ENCODE measurements at places on chromosomes 1 and 21.

- no peak for DNase-seq
- no peaks in the 10 kb centered on the region for H3K4me1 ChIP-seq
- H3K27me3 ChIP-seq: peaks cover 17% of the 10 kb centered on the region
- H3K4me3 ChIP-seq: no peak overlapping the region
- H3K27ac ChIP-seq: no peak overlapping the region
- H3K36me3 ChIP-seq: no peaks in the 10 kb centered on the region
These were observed 20.6 kb upstream of the PRELP start for GRCh38 chr1:203454986-203455471.

DNA sequence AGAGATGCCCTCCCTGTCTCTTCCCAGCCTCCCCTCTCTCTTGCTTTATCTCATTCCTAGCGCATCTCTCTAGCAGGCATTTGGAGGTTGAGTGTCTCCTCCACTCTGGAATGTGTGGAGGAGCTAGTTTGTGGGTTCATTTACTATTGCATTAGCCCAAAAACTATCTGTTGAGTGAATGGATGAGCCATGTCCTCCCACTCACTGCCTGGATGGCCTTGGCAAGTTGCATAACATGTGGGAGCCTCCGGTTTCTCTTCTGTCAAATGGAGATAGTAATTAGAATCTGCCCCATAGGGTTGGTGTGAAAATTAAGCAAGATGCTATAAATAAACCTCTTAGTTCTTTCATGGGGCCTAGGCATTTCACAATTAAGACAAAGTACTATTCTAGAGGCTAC, 181.8 kb downstream of the KAZN start:
- H3K4me1 ChIP-seq: no peaks in the 10 kb centered on the region
- H3K36me3 ChIP-seq: no peaks in the 10 kb centered on the region
- H3K27me3 ChIP-seq: peaks cover 1% of the 10 kb centered on the region
- no peak for DNase-seq

GRCh38 chr1:53310847-53311681, 16.8 kb downstream of the LRP8 start:
- peaks cover 23% of the 10 kb centered on the region for H3K36me3 ChIP-seq
- H3K27ac ChIP-seq: no peak overlapping the region
- no peak for DNase-seq
- H3K27me3 ChIP-seq: no peaks in the 10 kb centered on the region
- no peak overlapping the region for H3K4me3 ChIP-seq

DNA sequence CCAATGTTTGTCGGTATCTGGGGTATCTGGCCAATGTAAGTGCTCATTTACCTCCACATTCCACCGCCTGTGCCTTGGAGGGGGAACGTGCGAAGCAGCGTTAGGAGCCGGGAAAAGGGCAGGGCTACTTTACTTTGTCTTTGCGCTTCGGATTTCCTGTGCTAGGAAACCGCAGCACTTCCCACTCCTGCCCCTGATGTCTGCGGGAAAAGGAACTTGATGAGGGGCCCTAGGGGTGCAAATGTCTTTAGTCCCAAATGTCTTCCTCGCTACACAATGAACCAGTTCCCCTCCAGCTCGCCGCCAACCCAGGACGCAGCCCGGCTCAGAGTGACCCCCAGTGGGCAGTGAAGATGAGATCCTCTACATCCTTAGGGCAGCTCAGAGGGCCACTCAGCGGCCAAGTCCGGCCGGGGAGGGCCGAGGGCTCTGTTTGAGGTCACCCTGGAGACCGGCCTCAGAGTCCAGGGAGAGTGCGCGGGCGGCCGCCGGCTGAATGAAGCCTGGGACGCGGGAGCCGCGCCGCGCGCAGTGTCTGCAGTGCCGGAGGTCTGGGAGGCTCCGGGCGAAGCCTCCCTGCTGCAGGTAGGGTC, at the start of gene DYNLT5:
Gene DYNLT5 (plus strand): TSS at position 460 of the 593 bp plus-strand sequence. CDS start 2,200 bp downstream, outside the sequence.
- peak within 1 kb of the TSS; percentile 48 for H3K4me3 ChIP-seq
- no peak within 1 kb of the TSS for H3K27ac ChIP-seq
- DNase-seq: no peak
- H3K36me3 ChIP-seq: no peaks in the 10 kb centered on the region

DNA sequence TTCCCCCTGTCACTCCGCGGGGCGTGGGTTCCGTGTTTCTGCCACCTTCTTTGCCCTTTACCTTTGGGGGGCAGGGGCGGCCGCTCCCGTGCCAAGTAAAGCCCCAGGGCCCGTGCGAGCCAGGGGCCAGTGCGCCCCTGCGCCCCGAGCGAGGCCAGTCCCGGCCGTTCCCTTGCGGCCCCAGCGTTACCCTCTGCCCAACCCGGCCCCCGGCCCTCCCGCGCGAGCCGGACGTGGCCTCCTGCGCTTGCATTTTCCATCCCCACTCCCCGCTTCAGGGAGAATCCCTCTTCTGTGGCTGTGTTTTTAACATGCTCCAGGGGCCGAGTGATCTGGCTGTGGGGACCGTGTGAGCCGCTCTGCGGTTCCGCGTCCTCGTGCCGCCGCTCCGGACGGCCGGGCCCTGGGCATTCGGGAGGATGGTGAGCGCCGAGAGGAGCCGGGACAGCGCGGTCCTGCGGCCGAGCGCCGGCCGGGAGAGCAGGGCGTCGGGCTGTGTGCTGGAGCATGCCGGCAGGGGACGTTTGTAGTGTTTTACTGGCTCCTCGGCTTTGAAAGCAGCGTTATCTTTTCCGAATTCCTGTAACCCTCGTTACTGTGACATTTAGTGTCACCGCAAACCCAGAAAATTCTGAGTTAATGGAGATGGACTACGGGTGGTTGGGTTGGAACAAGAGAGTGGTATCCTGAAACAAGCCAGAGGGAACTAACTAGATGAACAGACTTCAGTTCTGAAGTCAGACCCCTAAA, 1.0 kb downstream of the GALNT2 start:
- peaks cover 5% of the 10 kb centered on the region for H3K36me3 ChIP-seq
- peaks cover 54% of the 10 kb centered on the region for H3K4me1 ChIP-seq

Measured in activated CD8-positive, alpha-beta T cell treated with anti-CD3 and anti-CD28 coated beads for 36 hours (primary cell).